Sciatic nerve (tissue), 2 donors: ENCODE measurements at places on chromosomes 16 and 17.

DNA sequence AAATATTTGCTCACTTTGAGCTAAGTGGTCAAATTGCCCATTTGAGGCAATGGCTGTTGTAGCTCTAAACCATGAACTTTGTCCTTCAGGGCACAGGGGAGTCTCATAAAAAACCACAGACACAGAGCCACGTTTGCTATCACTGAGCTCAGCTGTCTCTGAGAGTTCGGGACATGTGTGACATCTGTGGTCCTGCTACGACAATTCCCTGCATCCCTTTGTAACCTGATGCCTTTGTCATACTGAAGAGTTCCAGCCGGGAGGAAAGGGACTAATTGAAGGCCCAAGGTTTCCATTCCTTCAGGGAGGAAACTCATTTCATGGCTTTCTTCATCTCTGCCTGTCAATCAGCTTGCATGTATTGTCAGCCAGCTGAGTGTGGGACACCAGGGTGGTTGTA lies 599.4 kb upstream of the CDH5 start:
- no peak for DNase-seq

GRCh38 chr17:17723354-17724261 lies 42.4 kb downstream of the RAI1 start:
- no peak for DNase-seq

- DNase-seq, result no peak
Observed at GRCh38 chr17:54985476-54985875, 16.9 kb downstream of the STXBP4 start.

DNA sequence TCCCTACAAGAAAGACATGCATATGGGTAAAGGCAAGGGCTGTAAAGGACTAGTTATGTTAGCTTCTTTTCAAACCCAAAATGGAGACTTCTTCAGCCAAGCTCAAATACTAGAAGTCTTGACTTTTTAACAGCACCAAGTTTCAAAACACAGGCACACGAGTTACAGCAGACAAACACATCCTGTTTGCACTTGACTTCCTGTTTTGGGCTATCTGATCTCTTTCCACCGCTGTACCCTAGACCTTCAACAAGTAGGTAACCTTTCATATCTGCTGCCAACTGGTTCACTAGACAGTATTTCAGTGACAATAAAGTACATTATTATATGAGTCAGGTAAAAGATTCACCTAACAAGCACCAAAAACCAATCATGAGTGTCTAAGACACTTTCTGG lies 12.3 kb downstream of the RFFL start:
- no peak for DNase-seq

DNA sequence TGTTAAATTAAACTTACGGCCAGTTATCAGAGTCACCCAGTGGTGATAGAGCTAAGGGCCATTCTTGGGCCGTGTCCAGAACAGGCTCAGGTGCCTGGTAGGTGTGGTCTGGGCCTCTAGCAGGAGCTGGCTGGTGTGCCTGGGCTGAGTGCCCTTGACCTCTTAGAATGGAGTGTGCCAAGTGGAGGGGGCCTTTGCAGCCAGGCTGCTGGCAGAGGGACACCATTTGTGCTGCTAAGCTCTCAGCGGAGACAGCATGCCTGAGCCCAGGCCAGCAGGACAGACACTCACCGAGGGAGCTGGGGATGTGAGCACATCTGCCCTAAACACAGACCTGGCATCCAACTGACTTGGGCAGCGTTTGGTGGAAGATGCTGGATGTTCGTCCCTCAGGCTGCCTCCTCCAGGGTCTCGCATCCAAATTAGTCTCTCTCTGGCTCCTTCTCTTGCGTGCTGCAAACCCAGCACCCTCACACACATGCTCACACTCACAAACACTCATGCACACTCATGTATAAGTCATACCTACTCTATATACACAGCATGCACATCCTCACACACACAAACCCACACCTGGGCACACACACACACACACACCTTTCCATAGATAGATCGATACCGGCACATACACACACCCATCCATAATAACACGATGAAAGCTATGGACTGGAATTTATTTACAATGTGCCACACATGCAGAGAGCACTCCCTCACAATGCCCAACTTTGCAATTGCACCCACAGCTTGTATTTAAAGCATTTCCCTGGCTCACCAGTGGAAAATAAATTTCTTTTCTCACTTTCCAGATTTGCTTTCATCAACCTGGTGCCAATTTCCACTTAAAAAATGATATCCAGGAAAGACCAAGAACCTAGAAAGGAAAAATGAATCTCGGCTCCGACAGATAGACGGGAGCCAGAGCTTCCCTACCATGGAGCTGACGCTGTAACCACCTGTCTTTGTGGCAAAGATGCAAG lies 33.6 kb upstream of the CDH5 start:
- DNase-seq, result no peak

- DNase-seq, result no peak
Observed at GRCh38 chr17:80292521-80292971, 31.9 kb downstream of the RNF213 start.

DNA sequence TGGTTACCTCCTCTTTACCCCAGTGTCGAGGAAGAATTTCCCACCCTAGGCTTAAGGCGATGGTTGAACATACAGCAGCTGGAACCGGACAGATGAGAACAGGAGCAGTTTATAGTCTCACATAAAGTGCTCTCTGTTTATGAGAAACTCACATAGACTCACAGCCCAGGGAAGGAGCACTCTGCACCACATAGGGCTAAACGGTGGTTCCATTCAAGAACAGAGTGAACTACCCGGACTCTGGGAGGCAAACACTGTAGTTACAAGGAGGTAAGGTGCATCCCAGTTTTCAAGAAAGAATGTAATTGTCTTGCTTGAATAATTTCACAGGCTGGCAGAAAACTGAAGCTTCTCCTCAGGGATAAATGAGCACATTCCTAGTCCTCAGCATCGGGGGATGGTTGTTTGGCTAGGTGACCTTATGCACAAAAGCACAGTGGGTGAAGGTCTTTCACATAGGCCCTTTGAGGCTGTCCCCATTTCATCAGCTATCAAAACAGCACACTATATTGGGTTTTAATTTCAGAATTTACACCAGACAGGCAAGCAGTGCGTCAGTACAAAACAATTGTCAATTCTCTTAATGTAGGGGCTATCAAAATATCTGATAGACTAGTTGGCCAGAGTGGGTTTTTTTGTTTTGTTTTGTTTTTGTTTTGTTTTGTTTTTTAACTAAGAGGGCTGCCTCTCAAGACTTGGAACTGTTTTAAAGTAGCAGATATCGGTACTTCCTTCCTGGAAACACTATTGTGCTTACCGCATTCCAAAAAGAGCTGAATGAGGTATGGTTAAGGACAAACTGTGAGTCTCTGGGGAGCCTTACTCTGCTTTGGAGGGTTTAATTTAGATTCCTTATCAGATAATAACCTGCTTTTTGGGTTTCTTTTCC lies 918.1 kb upstream of the CDH8 start:
- DNase-seq, result no peak

- DNase-seq, result no peak
Observed at GRCh38 chr17:32819035-32819434, 57.9 kb downstream of the MYO1D start.

GRCh38 chr16:50548125-50548908 lies at the start of gene NKD1:
Gene NKD1, plus strand, starts transcription at chr16:50548396. Its CDS starts 158 bp downstream, at chr16:50548554.
- peak; percentile 85 for DNase-seq

- DNase-seq, result no peak
Observed at GRCh38 chr17:45651145-45651709, 132.9 kb upstream of the CRHR1 start.

DNA sequence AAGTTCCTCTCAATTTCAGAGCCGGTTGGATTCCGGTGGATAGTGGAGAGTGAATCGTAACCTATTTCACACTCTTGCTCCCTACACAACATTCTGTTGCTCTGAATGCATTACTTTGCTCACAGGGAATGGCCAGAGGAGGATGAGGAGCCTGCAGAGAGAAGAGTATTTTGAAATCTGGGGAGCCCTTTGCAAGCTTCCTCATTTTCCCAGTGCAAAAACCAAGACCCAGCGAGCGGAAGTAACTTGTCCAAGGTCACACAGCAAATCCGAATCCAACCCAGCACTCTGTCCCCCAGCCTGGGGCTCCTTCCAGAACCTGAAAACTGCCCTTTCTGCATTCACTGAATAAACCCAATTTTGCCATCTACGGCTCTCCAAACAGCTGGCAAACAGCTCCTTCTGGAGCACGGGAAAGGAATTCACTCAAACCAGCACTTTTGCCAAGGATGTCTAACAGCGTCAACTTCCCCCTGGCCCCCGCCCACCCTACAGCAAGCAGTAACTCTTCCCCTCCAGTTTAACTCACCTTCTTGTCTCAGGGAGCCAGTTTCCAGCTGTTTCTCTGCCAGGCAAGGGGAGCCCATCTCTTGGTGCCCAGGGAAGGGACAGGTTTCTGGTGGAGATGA lies 557 bp downstream of the KCNG4 start:
- no peak for DNase-seq

DNA sequence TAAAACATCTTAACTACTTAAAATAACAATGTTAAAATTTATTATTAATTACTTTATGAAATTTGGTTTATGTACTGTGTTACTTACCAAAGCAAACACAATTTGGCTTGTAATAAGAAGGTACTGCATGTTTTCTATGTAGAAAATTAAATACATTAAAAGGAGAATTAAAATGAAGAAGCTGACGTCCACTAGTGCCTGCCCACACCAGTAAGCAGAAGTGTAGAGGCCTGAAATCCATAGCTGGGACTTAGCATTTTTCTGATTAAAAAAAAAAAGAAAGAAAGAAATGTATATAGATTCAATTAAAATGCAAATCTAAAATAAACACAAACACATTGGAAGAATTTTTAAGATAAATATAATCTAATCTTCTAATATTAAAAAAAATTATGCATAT lies 35.8 kb upstream of the ABCA9 start:
- no peak for DNase-seq

GRCh38 chr17:5126719-5127488 lies 11.1 kb downstream of the USP6 start:
- DNase-seq, result peak; percentile 43

- no peak for DNase-seq
Observed at GRCh38 chr17:47718634-47719405, 14.2 kb upstream of the TBX21 start.

GRCh38 chr16:74079232-74079586 lies 217.4 kb upstream of the PSMD7 start:
- no peak for DNase-seq

GRCh38 chr17:36817483-36818048 lies 119.7 kb upstream of the LHX1 start:
- DNase-seq, result no peak

GRCh38 chr17:80566054-80566400 lies 21.4 kb downstream of the RPTOR start:
- no peak for DNase-seq

GRCh38 chr16:13148836-13149235 lies 247.4 kb downstream of the SHISA9 start:
- no peak for DNase-seq

DNA sequence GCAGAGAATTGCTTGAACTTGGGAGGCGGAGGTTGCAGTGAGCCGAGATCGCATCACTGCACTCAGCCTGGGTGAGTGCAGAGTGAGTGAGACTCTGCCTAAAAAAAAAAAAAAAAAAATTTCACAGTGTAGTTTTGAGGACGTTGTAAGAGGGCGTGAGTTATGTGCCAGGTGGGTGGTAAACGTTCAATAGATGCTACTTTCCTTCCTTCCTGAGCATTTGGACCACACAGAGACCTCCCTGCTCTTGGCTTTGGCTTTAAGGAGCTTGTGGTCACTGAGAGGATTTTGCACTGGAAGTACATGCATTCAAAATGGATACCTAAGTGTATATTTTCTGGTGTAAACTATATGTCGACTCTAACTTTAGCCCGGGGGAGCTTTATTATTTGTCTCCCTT lies 30.5 kb downstream of the SOST start:
- DNase-seq, result no peak

DNA sequence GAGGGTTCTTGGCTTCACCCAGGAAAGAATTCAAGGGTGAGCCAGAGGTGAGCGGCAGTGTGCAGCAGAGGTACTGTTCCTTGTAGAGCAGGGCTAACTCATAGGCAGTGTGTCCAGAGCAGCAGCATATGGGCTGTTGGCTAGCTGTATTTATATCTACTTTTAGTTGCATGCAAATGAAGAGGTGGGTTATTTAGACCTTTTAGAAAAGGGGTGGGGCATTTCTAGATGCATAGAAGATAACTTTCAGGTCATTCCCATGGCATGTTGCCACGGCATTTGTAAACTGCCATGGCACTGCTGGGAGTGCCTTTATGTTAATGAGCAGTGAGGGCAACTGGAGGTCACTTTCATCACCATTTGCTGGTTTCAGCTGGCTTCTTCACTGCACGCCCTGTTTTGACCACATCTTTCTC lies 141.0 kb downstream of the STX8 start:
- DNase-seq, result no peak

DNA sequence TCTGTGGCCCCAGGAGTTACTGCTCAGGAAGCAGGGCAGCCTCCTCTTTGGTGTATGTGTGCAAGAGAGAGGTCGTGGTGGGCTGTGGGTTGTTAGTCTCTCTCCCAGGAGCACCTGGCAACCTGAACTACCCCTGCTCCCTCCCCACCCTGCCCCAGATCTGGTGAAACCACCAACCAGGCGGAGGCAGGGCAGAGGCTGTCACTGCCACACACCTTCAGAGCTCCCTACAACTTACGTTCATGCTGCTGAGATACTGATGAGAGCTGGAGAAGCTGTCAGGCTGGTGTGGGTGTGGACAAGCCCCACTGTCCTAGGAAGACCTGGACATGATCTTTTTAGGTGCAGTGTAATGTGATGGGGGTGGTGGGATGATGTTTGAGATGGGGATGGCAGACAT lies 24.3 kb downstream of the GOSR2 start:
- DNase-seq, result no peak

DNA sequence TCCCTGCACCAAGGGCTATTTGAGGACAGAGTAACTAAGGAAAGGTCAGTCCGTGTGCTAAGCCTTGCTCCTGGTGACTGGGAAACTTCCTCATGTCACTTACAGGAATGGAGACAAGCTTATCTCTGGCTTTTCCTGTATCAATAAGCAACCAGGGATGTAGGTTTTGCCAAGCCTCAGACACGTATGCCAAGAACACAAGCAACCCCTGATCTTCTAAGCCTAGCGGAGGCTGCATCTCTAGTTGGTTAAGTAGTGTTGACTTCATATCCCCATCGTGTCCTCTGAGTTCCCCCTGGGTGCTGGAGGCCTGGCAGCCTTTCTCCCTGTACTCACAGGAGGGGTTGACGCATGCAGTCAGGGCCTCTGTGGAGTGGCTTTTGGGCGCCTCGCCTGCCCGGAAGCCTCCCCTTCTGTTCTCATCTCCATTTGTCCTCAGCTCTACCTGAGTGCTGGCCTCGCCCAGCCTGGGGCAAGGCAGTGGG lies 1.4 kb upstream of the C1QTNF1 start:
- peak; percentile 51 for DNase-seq

DNA sequence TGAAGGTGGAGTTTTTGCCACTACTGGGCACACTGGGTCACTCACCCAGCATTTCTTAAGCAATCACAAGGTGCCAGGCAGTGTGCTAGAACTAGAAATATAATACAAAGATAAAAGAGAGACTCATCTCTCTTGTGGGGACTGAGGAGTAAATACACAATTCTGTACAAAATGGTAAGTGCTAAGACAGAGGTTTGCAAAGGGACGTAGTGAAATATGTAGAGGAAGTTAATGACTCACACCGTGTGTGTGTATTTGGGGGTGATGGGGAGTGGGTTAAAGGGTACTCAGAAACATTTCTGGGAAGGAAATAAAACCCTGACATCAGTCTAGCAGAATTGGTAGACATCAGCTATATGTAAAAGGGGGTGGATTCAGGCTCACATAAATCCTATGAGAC lies 389.3 kb downstream of the CA10 start:
- no peak for DNase-seq

GRCh38 chr16:48232493-48233040 lies 11.5 kb upstream of the LONP2 start:
- no peak for DNase-seq

GRCh38 chr16:30600929-30601328 lies 9.3 kb downstream of the ZNF689 start:
- no peak for DNase-seq

- no peak for DNase-seq
Observed at GRCh38 chr17:72053036-72053435, 67.8 kb upstream of the SOX9 start.
